ENCODE measurements at places on chromosomes 11 and 22.

GRCh38 chr11:76327756-76328388 is 53.1 kb downstream of the THAP12 start:
- no peak for DNase-seq

DNA sequence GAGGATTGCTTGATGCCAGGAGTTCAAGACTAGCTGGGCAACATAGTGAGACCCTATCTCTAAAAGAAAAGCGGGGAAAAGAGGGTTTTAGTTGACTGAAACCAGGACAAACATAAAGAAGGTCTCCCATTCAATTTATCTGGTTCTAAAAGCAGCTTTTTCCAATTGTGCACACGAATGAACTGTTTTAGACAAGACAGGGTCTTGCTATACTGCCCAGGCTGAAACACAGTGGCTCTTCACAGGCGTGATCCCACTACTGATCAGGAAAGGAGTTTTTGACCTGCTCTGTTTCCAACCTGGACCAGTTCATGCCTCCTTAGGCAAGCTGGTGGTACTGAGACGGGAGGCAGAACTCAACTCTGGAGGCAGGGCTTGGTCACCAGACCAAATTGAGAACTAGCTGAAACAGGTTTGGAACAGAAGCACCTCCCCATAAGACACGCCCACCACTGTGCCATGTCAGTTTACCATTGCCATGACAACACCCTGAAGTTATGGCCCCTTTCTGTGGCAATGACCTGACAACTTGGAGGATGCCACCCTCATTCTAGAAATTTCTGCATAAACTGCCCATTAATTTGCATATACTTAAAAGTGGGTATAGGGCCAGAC is 2.8 kb upstream of the NUCB2 start:
- DNase-seq: no peak

GRCh38 chr22:17902960-17903359 is 121.4 kb downstream of the MICAL3 start:
- DNase-seq: no peak

DNA sequence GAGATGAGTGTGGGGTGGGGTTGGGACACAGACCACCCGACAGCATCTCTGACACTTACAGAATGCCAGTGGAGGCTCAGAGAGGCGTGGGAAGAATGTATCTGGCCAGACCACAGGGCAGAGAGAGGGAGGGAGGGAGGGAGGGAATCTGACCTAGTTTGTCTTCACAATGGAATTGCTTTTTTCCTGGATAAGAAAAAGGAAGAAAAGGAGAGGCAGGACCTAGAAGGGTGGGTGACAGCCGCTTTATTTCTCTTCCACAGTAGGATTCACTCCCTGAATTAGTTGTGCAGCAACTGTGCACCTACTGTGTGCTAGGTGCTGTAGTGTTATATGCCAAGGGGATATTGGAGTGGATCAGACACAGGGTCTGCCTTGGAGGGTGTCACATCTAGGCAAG is 3.7 kb downstream of the KCNK4 start:
- DNase-seq: no peak

DNA sequence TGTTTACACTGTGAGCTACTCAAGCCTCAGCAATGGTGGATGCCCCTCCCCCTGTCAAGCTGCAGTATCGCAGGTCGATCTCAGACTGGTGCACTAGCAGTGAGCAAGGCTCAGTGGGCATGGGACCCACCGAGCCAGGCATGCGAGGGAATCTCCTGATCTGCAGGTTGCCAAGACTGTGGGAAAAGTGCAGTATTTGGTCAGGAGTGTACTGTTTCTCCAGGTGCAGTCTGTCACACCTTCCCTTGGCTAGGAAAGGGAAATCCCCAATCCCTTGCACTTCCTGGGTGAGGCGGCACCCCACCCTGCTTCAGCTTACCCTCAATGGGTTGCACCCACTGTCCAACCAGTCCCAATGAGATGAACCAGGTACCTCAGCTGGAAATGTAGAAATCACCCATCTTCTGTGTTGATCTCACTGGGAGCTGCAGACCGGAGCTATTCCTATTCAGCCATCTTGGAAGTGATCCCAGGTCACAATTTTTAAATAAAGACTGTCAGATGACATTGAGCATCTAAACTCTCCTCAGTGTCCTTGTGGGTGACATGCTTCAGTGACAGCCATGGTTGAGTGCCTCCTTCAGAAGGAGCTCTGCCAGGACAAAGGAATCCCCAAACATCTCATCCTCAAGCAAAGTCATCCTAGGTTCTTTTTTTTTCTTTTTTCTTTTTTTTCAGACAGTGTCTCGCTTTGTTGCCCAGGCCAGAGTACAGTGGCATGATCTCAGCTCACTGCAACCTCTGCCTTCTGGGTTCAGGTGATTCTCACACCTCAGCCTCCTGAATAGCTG is 10.8 kb downstream of the SLC22A24 start:
- no peak for DNase-seq

- no peak for DNase-seq
Measured at GRCh38 chr22:37334859-37335805, 52.8 kb downstream of the CYTH4 start.

GRCh38 chr11:117950993-117951961 is 22.1 kb upstream of the TMPRSS13 start:
- no peak for DNase-seq

Data from astrocyte of the spinal cord (primary cell).